Transverse colon (tissue), 4 donors: ENCODE measurements at places on chromosomes 11 and 22. TPM values are rescaled to one million over a fixed set of nuclear protein-coding genes. Genes with fewer than 3 reads are reported as not detected.

The APOL4 gene
- 1.8 TPM for total RNA-seq

DNA sequence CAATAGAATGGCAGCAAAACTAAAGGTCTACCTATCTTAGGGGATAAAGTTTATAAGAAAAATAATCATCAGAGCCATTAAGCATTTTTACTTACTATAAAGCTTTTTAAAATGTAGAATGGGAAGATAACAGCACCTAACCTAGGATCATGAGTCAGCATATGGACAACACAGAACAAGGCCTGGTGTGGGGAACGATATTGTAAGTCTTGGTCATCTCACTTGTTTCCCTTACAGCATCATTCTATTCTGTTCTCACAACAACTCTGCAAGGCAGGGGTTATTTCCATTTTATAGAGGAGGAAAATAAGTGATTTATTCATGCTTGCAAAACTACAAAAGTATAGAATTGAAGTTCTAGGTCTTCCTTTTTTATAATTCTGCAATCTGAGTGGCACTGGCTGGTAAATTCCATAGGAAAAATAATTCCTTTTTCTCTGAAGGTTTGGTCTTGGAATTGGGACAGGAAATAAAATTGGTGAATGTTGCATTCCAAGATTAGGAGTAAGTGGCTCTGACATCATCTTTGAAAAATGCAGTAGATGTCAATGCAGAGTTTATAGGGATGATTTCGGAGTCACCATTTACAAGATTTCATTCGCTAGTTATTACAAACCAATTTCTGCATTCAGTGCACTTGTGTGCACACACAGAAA, 423.0 kb downstream of the DYNC2H1 start:
- no peaks in the 10 kb centered on the region for H3K27me3 ChIP-seq
- no peaks in the 10 kb centered on the region for H3K36me3 ChIP-seq
- no peaks in the 10 kb centered on the region for H3K4me1 ChIP-seq
- no peak for DNase-seq

The CALCA gene
- not detected for total RNA-seq

DNA sequence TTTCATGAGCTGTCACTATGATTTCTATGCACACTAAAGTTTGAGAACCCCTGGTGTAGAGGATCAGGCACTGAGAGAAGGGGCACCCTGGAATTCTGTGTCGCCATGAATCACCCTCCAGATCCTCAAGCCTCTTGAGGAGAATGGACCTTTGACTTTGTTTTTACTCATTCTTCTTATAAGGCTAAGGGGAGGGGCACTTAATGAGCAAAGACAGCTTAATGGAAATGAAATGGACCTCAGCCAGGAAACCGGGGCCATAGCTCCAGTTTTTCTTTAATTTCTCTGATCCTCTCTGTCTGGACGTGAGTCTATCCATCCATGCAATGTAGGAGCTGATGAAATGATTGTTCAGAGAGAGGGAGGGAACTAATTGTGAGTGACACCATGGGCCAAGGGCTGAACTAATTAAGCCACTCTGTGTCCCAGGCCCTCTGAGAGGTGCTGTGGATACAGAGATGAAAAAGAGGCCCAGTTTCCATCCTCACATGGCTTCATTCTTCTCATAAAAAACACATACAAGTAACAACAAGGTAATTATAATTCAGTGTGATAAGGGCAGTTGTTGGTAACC, 32.8 kb downstream of the OR2AT4 start:
- H3K27ac ChIP-seq: no peak overlapping the region
- H3K36me3 ChIP-seq: no peaks in the 10 kb centered on the region
- H3K4me1 ChIP-seq: no peaks in the 10 kb centered on the region
- no peaks in the 10 kb centered on the region for H3K27me3 ChIP-seq
- DNase-seq: no peak
- H3K4me3 ChIP-seq: no peak overlapping the region

DNA sequence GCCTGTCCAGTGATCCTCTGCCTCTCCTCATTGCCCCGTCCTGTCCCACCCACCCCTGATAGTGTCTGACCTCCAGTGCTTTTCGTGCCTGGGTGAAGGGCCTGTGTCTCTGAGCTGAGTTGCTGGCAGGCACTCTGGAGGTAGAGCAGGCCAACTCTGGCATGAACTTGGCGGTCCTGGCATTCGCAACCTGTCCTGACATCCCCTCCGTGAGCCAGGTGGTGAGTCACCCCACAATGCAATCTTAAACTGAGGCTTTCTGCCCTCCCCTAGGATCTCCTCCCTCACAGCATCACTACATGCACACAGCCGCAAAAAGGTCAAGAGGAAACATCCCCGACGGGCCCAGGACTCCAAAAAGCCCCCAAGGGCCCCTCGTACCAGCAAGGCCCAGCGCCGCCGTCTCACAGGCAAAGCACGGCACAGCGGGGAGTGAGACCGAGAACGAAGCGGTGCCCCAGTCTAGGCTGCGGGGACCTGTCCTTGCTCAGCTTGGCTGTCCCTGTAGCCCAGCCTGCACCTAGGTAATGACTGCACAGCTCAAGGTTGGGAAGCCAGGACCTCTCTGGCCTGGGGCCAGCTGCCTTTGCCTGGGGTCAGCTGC, 4.9 kb downstream of the NOL12 start:
- peaks cover 27% of the 10 kb centered on the region for H3K36me3 ChIP-seq
- no peak for DNase-seq
- no peak overlapping the region for H3K27ac ChIP-seq
- H3K4me1 ChIP-seq: peaks cover 40% of the 10 kb centered on the region
- H3K4me3 ChIP-seq: no peak overlapping the region

DNA sequence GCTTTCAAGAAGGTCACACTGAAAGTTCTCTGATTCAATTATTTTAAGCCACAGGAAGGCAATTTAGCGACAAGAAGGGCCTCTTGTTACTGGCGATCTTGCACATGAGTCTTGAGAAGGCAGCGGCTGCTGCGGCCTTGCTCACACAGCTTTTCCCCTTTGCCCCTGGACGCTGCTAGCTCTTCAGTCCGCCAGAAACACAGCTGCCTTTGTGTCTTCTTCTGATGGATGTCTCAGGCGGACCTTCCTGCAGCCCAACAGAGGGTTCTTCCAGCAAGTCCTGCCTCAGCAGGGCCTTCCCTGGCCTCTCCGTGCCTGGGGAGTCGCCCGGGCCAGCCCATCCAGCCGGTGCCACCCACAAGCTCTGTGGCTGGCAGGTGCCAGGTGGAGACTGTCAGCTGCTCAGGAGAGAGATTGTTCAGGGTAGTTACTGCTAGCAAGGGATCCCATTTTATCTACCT, 59.4 kb downstream of the PKNOX2 start:
- no peaks in the 10 kb centered on the region for H3K27me3 ChIP-seq
- H3K36me3 ChIP-seq: no peaks in the 10 kb centered on the region
- H3K27ac ChIP-seq: no peak overlapping the region

- no peak for DNase-seq
- H3K36me3 ChIP-seq: no peaks in the 10 kb centered on the region
- no peak overlapping the region for H3K27ac ChIP-seq
Observed at GRCh38 chr11:75625021-75625420, 43.8 kb downstream of the MAP6 start.

GRCh38 chr22:50209893-50210292, 9.1 kb downstream of the SELENOO start:
- H3K27me3 ChIP-seq: no peaks in the 10 kb centered on the region
- H3K36me3 ChIP-seq: no peaks in the 10 kb centered on the region
- no peak overlapping the region for H3K27ac ChIP-seq
- H3K4me3 ChIP-seq: no peak overlapping the region
- DNase-seq: peak; percentile 68
- H3K4me1 ChIP-seq: no peaks in the 10 kb centered on the region

DNA sequence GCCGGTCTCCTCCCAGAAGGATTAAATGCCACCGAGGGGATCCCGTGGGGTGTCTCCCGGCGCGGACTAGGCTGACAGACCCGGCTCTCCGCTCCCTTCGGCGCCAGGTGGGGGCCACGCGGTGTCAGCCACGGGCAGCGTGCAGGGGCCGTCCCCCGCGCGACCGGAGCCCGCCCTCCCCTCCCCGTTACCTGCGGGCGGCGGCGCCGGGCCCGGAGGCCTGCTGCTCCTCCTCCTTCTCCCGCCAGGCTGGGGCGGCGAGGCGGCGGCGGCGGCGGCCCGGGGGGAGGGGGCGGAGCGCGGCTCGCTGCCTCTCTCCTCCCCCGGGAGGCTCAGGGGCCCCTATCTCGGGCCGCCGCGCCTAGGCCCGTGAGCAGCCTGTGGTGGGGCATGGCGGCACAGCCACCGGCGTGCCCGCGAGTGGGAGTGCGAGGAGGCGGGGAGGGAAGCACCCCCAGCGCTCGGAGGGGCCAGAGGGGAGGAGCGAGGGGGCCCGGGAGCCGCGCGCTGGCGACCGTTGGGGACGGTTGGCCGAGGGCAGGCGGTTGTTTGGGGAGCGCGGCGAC, 450 bp downstream of the ZBTB44 start:
- H3K4me3 ChIP-seq: peak overlapping the region; percentile 63
- H3K27ac ChIP-seq: peak overlapping the region; percentile 98
- peaks cover 5% of the 10 kb centered on the region for H3K4me1 ChIP-seq
- no peaks in the 10 kb centered on the region for H3K36me3 ChIP-seq
- peak; percentile 79 for DNase-seq

DNA sequence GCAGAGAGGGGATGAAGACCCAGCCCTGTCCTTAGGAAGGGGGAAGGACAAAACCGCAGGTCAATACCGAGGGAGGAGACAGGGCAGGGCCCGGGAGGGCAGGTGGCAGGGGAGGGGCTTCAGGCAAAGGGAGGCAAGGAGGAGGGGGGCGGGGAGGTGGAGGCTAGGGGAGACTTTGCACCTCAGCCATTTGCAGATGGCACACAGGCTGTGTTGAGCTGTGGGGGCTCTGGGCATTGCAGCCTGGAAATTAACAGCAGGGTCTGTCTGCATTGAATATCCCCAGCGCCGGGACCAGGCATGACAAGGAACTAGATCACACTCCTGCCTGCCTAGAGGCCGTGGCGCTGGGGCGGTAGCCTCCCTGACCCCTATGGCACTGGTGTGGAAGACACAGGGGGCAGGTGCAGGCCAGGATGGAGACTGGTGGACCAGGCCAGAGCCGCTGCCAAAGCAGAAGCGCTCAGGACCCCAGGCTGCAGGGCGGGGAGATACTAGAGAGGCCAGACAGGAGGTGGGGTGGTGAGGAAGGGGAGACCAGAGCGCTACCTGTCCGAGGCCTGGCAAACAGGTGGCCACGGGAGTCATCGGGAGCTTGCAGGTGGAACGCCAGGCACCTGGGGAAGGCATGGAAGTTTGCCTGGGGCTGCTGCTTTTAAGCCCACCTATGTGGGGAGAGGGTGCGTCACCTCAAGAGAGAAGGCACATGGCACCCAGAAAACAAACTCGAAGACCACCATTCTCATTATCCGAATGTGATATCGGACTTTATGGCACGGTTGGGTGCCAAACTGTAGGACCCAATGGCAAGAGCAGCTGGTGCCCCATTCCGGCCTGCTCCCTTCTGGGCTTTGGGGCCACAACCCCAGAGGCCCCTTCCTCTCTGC, 11.5 kb downstream of the CBX6 start:
- H3K27ac ChIP-seq: no peak overlapping the region
- H3K4me1 ChIP-seq: peaks cover 25% of the 10 kb centered on the region
- H3K27me3 ChIP-seq: no peaks in the 10 kb centered on the region
- H3K4me3 ChIP-seq: no peak overlapping the region
- no peak for DNase-seq

- H3K4me1 ChIP-seq: peaks cover 7% of the 10 kb centered on the region
- H3K27ac ChIP-seq: no peak overlapping the region
- no peaks in the 10 kb centered on the region for H3K36me3 ChIP-seq
- DNase-seq: peak; percentile 66
Observed at GRCh38 chr22:29040385-29041275, 21.0 kb downstream of the C22orf31 start.

DNA sequence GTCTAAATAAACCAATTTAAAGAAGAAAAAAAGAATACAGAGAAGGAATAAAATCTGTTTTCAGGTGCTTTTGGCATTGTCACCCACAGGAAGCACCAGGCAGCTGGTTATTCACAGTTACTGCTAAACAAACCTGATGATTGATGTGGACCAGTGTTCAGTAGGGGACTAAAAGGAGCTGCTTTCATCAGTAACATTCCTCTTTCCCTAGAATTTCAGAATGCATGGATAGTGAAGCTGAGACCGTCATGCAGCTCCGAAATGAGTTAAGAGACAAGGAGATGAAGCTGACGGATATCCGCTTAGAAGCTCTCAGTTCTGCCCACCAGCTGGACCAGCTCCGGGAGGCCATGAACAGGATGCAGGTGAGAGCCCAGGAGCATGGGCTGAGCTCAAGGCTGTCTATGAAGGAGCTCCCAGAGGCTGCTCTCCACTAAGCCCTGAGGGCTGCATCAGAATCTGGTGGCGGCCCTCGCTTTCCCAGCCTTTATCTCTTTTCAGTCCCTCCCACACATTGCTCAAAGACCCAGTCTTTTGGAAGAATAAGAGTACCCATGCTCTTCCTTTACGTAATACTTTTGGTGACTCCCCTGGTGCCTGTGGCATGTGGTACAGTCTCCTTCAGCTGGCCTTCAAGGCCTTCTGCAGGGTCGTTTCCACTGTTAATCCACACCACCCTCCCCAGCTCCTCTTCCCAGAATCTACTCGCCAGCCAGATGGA, 69.5 kb downstream of the DBX1 start:
- H3K27me3 ChIP-seq: no peaks in the 10 kb centered on the region
- H3K36me3 ChIP-seq: no peaks in the 10 kb centered on the region
- H3K4me1 ChIP-seq: no peaks in the 10 kb centered on the region
- H3K4me3 ChIP-seq: no peak overlapping the region
- no peak for DNase-seq
- no peak overlapping the region for H3K27ac ChIP-seq

The FAM111B gene
- 0.40 TPM for total RNA-seq
